ENCODE measurements at places on chromosomes 12 and 14.

DNA sequence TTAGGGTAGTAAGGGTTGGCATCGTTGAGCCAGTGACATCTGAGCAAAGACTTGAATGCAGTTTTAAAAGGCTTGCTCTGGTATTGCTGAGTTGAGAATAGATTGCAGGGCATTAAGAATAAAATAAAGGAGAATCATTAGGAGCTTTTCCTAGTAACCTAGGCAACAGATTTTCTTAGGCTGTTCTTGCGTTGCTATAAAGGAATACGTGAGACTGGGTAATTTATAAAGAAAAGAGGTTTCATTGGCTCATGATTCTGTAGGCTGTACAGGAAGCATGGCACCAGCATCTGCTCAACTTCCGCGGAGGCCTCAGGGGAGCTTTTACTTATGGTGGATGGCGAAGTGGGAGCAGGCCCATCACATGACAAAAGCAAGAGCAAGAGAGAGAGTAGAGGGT, 97.4 kb downstream of the RAD51B start:
- ATAC-seq = no peak

GRCh38 chr14:87863047-87863446, 129.9 kb downstream of the GALC start:
- no peak for ATAC-seq

- ATAC-seq = no peak
These were observed 2.6 kb upstream of the OR6J1 start for GRCh38 chr14:22646570-22647254.

- no peak for ATAC-seq
These were observed 769.5 kb upstream of the NOVA1 start for GRCh38 chr14:27367345-27367744.

DNA sequence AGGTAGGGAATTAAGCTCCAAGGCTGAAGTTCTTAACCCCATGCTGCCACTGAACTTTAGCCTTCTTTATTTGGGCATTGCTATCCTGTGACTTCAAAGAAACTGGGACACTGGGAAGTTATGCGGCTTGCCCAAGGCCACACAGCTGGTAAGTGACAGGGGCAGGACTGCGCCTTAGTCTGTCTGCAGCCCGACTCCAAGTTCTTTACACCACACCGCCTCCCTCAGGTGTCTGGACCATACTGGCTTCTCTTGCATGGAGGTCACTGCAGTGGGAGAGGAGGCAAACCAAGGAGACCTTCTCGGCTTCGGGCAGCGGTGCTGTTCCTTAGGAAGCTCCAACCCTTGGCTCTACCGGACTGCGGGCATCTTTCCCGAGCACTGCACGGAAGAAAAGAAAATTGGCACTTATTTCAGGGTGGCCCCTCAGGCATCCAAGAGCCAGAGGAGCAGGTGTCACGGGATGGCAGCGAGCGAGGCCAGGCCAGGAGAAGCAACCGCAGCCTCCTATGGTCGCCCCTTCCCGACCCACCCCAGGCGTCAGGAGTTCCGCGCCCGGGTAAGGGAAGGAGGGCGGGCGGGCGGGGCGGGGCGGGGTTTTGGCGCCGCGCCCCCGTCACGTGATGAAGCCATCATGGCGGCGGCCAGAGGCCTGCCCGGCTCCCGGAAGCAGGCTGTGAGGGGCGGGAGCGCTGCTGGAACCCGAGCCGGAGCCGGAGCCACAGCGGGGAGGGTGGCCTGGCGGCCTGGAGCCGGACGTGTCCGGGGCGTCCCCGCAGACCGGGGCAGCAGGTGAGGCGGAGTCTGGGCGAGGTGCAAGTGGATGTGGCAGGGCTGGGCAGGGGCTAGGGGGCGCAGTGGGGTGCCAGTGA, 16.4 kb upstream of the ESPL1 start:
- ATAC-seq = peak; percentile 88

DNA sequence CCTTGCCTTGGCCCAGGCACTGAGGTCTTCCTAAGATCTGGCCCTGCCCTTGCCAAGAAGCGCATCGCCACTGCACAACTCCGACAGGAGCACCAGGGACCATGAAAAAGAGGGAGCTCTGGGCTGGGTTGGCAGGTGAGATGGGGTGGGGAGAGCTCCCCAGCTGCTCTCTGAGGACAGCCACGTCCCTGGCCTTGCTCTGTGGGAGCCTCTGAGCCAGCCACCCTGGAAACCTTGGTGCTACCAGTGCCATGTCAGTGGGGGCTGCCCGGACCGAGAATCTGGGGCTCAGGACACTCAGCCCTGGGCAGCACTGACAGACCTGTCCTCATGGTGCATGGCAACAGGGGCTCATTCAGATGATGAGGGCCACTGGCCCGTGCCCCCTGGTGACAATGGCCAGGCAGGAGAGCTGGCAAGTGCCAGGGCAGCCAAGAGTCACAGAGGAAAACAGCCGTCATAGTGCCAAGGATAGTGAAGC, 134.8 kb downstream of the ZFP36L1 start:
- ATAC-seq = no peak

GRCh38 chr14:75373616-75374015, 54.2 kb upstream of the JDP2 start:
- no peak for ATAC-seq

- peak; percentile 81 for ATAC-seq
These were observed at the start of gene ITGA5 for GRCh38 chr12:54419088-54419887. TSS of gene ITGA5 (minus strand) at chr12:54419266. CDS start at chr12:54419198, 68 bp downstream.

- ATAC-seq = no peak
These were observed 85.4 kb downstream of the NCOR2 start for GRCh38 chr12:124481772-124482566.

GRCh38 chr12:91356405-91356804, 173.8 kb upstream of the DCN start:
- ATAC-seq = no peak

GRCh38 chr12:88437226-88437625, 143.0 kb downstream of the KITLG start:
- ATAC-seq = no peak

DNA sequence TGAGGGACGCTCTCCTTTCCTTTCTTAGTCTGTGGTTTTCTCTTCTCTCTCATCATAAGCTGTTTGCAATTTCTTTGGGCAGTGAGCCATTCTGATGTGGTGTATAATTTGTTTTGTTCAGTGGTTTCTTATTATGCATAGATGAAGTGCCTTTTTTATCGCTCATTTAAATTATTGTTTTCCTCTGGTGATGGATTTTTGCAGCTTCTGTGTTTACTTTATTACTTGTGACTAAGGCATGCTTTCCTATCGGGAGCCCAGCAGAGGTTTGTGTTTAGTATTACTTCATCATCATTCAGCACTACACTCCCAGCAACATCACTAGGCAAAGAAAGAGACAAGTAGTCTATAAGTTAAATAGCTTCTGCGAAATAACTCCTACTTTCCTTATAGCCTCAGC, 586.6 kb upstream of the NOVA1 start:
- peak; percentile 61 for ATAC-seq

DNA sequence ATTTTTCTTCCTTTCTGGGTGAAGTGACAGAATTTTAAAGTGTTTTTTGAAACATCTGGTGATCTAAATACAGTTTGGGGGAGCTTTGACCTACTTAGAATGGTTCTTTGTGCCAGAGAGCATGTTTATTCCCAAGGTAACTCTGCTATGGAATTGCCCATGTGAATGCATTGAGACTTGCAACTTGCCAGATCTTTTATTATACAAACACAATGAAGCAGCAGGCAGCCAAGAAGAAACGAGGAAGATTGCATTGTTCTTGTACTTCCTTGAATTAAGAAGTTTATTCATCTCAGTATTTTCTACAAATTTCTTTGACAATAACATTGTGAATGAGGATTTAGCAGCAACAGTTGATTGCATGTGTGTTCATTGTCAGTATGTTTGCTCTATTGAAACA, 55.5 kb downstream of the FGD4 start:
- peak; percentile 39 for ATAC-seq

- ATAC-seq = no peak
These were observed 160.4 kb downstream of the TTC7B start for GRCh38 chr14:90655829-90656228.

- ATAC-seq = no peak
These were observed 188.3 kb upstream of the SLC38A2 start for GRCh38 chr12:46560874-46561273.

DNA sequence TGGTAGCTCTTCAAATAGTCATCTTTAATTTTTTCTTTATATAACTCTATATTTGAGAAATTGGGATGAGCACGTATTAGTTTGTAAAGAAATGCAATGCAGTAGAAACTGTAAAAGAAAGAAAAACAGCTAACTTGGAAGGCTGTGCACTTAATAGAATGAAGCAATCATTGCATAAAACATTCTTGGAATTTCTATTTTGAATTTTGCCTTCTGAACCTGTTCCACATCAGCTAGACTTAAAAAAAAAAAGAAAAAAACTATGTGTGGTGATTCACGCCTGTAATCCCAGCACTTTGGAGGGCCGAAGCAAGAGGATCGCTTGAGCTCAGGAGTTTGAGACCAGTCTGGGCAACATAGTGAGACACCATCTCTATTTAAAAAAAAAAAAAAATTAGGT, 29.4 kb downstream of the SCN8A start:
- no peak for ATAC-seq

DNA sequence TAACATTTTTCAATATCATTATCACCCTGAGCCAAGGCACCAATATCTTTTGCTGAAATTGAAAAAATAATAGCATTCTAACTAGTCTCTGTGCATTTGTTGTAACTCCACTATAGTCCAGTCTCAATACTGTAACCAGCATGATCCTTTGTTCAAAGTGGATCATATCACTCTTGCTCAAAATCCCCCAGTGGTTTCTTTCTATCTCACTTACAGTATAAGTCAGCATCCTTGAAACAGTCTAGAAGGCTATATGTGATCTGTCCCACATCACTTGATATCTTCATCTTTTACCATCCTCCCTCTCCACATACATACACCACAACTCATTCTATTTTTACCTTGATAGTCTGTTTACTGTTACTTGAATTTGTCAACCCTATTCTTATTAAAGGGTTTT, 435.7 kb downstream of the CCER1 start:
- no peak for ATAC-seq

DNA sequence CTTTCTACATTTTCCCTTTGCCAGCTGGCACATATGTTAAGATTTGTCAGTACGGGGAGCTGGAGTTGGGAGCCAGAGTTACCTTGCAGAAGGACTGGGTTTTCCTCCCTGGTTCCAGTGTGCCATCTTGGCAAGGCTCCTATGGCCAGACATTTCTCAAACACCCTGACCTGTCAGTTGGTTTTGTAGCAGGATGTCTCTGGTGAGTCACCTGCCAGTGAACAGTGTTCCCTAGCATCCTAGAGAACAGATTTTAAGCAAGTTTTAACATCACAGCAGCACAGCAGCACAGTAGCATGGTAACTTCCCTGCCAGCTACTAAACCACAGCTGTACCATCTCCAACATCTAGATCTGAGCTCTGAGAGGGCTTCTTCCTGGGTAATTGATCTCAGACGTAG, 26.2 kb upstream of the KTN1 start:
- no peak for ATAC-seq

GRCh38 chr14:23245282-23245681, 7.5 kb downstream of the RNF212B start:
- ATAC-seq = no peak

- ATAC-seq = no peak
These were observed 5.7 kb upstream of the AKAP5 start for GRCh38 chr14:64459405-64460136.

GRCh38 chr12:24896171-24896570, 52.7 kb downstream of the BCAT1 start:
- no peak for ATAC-seq
